H1 (cell line): ENCODE measurements at places on chromosomes 7 and 10.

- no peak for DNase-seq
These were observed 277.1 kb upstream of the KLF6 start for GRCh38 chr10:4062072-4062471.

GRCh38 chr7:67913604-67914003 lies 917.0 kb downstream of the TYW1 start:
- no peak for DNase-seq

DNA sequence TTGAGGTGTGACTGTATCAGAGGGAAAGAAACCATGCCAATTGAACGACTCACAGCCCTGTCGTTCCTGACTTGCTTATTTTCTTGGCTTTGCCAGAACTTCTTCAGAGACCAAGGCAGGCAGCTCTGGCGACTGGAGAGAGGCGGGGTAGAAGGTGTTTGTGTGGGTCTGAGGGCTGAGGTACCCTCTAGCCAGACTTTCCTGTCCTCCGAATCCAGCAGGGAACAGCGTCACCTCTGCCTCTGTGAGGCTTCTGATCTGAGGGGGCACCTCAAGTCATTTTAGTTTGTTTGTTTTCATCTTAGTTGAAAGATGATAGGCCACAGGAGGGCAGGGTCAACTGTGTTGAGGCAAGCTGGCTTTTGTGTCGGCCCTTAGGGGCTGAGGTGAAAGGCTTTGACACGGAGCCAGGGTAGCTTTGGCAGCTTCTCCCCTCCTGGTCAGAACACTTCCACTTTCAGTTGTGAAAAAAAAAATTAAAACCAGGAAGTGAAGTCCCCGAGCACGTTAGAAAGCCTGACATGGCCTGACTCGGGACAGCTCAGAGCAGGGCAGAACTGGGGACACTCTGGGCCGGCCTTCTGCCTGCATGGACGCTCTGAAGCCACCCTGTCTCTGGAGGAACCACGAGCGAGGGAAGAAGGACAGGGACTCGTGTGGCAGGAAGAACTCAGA lies 1.9 kb downstream of the ACSL5 start:
- DNase-seq: no peak

DNA sequence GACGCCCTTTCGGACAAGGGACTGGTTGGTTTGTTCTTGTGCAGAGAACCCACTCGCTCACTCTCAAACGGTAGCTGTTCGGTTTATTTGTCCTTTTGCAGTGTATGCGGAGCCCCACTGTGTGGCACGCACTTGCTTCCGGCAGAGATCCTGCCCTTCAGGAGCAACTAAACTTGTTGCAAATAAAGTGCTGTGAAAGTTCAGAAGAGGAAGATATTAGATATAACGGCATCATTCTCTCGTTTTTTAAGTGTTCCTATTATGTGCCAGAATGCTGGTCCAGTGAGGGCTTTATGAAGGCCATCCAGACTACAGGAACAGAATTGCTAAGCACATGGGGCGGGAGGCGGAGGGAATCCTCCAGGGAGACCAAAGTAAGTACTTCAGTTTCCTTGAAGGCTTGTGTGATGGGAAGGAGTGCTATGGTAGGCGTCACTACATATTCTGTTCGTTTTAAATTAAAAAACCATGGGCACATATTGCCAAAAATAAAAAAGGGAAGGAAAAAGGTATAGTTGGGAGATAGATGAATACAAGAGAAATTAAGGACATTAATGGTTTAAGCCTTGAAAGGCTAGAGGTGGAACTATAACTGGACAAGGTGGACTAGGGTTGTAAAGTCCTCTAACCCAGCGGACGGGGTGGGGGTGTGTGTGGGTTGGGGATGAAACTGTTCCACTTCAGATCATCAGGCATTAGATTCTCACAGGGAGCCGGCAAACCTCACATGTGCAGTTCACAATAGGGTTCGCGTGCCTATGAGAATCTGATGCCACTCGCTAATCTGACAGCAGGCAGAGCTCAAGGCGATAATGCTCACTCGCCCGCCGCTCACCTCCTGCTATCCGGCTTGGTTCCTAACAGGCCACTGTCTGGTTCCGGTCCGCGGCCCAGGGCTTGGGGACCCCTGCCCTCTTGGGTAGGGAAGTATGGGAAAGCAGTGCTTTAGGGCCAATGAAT lies 704 bp upstream of the ERLIN1 start:
- no peak for DNase-seq

GRCh38 chr7:99990460-99990852 lies 14.6 kb upstream of the AZGP1 start:
- no peak for DNase-seq

GRCh38 chr7:73715648-73716317 lies 3.7 kb downstream of the STX1A start:
- no peak for DNase-seq

- DNase-seq: no peak
These were observed 234.1 kb downstream of the PTEN start for GRCh38 chr10:88097536-88097935.

DNA sequence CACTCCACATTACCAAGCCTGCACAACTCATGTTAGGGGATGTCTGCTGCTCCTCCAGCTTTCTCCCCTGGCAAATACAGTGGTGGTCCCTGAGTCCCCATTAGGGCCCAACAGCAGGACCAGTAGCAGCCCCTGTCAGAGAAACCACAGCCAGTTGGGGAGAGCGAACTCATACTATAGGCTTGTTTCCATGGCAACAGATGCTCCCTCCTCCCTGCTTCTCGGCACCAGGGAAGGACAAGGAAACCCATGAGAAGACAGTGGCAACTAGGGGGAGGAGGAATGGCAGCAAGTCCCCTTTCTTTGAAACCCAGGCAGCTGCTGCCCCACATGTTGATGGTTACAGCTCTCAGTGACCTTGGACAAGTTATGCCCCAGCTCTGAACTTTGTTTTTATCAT lies 326.4 kb downstream of the KCNMA1 start:
- DNase-seq: no peak

- DNase-seq: no peak
These were observed 371.9 kb upstream of the ZMIZ1 start for GRCh38 chr10:78696791-78697395.

- no peak for DNase-seq
These were observed 542.3 kb upstream of the NRP1 start for GRCh38 chr10:33876584-33877400.

DNA sequence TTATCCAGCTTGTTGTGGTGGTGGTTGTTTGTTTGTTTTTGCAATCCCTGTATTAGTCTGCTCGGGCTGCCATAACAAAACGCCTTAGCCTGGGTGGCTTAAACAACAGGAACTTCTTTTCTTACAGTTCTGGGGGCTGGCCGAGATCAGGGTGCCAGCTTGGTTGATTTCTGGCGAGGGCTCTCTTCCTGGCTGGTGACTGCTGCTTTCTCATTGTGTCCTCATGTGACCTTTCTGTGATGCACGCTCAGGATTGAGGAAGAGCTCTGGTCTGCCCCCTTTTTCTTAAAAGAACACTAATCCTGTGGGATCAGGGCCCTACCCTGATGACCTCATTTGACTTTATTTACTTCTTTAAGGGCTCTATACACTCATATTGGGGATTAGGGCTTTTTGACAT lies 107.1 kb upstream of the NRP1 start:
- no peak for DNase-seq

- DNase-seq: no peak
These were observed 184.2 kb upstream of the NOBOX start for GRCh38 chr7:144587701-144588100.

DNA sequence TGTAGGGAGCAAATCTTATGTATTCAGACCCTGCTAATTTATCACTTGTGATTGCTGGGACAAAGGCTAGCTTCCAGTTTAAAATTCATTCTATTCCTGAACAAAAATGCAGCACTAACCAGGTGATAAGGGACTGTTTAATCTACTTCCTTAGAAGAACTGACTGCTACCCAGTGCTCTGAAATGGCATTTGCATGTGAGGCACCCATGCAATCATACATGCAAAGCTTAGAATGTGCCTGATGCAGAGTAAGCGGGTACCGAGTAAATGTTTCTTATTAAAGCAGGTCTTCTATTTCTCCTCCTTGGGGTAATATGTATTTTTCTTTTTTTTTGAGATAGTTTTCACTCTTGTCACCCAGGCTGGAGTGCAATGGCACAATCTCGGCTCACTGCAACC lies 54.5 kb downstream of the NEURL1 start:
- no peak for DNase-seq

DNA sequence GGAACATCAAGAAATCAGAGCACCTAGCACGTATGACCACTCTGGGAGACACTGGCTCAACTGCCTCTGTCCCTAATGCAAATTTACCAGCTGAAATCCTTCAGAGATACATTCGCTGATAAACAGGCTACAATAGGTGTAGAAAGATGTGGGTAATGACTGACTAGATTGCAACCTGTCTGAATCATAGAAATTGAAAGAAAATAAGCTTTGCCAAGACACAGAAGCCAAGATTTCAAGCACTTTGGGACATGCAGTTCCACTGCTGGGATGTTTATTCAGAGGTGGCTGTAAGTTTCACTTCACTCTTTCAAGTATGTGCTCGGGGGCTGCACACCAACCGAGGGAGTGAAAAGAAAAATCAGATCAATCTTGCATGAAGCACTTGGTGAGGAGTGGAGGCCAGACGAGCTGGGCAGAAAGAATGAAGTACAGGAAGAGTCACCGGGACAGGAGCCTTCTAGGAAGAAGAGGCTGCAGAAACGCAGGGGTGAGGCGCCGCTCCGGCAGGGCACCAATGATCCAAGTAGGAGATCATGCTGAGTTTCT lies 276.7 kb downstream of the PARD3 start:
- no peak for DNase-seq

GRCh38 chr7:3416453-3416852 lies 115.4 kb downstream of the SDK1 start:
- DNase-seq: no peak

GRCh38 chr7:21146642-21147423 lies 281.1 kb upstream of the SP4 start:
- peak; percentile 69 for DNase-seq

- no peak for DNase-seq
These were observed 15.2 kb downstream of the SLC13A4 start for GRCh38 chr7:135712796-135713195.

GRCh38 chr10:37721100-37721499 lies 136.3 kb downstream of the ZNF248 start:
- DNase-seq: no peak

DNA sequence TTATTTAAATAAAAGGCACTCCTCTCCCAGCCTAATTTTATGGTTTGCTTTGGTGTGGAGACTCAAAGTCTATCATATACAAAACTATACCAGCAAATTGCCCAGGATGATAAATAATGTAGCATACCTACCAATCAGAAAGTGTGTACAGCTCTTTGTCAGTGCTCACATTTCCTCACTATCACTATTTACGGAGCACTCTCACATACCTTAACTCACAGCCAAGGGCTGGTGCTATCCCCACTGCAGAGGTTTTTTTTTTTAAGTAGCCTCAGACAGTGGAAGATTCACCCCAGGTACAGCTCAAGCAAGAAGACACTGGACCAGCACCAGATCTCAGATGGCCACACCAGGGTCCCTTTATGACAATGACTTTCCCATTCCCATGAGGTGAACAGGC lies 2.5 kb downstream of the PDLIM1 start:
- no peak for DNase-seq

DNA sequence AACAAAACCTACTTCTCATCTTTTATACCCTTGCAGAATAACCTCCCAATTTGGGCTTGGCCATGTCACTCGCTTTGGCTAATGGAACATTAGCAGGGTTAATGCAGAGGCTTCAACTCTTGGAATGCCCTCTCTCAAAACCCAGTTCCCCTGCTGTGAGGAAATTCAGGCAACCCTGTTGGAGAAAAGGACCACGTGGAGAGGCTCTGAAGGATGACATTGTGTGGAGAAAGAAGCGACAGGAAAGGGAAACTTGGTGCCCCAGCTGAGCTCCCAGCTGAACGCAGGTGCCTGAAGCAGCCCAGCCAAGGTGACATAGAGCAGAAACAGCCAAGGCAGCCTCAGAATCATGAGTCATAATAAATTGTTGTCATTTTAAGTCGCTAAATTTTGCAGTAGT lies 214.2 kb upstream of the GHITM start:
- no peak for DNase-seq

- no peak for DNase-seq
These were observed 608.8 kb downstream of the PARD3 start for GRCh38 chr10:34206078-34206934.

DNA sequence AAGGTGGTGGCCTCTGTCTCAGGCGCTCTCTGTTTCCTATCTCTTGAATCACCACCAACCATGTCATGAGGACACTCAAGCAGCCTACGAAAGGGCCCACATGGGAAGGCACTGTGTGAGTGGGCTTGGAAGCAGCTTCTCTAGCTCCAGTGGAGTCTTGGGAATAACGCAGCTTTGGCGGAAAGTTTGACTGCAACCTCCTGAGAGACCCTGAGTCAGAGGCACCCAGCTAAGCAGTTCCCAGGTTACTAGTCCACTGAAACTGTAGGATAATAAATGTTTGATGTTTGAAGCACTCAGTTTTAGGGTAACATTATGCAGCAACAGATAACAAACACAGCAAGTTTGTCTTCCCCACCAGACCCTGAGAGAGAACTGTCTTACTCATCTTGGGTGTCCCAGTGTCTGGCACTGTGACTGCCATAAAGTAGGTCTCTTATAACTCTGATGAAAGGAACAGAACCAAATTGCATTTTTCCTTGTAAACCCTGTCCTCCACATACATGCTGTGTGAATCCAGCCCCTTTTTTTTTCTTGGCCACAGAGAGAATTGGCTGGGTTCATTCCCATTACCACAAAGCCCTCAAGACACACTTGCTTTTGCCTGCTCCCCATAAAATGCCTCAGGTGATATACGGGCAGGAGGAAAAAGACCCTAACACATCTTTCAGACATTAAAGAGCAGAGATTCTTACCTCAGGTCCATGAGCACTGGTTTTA lies 185.5 kb downstream of the ZNF365 start:
- DNase-seq: no peak

- DNase-seq: no peak
These were observed 8.1 kb downstream of the ADAP1 start for GRCh38 chr7:946256-946996.

- DNase-seq: peak; percentile 61
These were observed 1.3 kb downstream of the NFE2L3 start for GRCh38 chr7:26153241-26153822.

DNA sequence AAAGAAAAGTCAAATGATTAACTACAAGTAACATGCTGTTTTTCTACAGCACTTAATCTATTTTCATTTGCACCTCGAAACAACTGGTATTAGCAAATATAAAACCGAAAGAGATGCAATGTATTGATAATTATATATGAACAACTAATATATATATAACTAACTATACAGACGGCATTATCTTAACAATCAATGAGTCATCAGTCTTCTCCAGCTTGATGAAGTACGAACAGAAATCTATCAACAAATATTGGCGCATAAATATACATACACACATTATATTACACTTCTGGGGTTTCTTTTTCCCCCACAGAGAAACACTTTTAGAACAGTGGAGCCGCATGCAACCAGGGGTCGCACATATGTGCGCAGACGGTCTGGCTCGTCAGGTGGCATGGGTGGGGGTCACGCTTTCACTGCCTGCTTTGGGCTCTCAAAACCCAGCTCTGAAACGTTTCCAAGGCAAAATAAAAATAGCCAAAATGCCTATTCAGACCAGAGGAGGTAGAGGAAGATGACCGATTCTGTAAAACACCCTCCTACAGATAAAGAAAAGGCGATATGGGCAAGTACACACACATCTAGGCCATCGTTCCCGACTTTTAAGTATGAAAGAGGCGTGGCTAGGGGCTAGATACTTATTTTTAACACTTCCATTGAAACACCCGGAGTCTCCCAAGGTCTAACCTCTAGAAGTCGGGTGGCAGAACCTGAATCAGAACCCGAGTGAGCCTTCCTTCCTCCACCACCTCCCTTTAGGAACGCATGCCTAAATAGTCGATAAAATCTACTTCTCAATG lies 1.7 kb downstream of the ARHGAP12 start:
- DNase-seq: no peak

GRCh38 chr10:79615577-79615976 lies 4.8 kb downstream of the SFTPA1 start:
- DNase-seq: no peak
